HTR-8/SVneo (cell line): ENCODE measurements at places on chromosomes 13 and 19.

GRCh38 chr13:94505730-94506129 lies 26.2 kb upstream of the DCT start:
- DNase-seq: no peak

GRCh38 chr13:112247471-112248405 lies 128.4 kb upstream of the SPACA7 start:
- no peak for DNase-seq

GRCh38 chr19:46716672-46717033 lies 261 bp downstream of the PRKD2 start:
- DNase-seq: no peak

DNA sequence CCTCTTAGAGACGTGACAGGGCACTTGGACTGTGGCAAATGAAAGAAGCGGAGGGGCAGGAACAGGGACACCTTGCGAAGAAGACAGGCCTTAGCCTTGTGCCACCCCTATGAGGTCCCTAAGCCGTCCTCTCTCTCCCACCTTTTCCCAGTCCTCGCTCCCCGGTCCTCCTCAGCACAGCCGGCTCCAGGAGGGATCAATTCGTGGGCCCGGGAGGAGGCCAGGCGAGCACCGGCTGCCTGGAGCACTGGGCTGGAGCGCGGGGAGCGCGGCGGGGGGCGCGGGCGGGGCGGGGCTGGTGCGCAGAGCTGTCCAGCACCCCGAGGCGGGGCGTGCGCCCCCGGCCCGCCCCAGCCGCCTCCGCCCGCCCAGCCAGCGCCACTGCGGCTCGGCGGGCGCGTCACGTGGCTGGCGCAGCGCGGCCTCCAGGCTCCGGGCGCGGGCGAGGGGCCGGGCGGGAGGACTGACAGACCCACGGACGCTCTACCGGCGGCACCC lies at the start of gene LRP3:
TSS of gene LRP3 (plus strand) at position 466 of the 498 bp plus-strand sequence. CDS start 456 bp downstream, outside the sequence.
- DNase-seq: peak; percentile 24

DNA sequence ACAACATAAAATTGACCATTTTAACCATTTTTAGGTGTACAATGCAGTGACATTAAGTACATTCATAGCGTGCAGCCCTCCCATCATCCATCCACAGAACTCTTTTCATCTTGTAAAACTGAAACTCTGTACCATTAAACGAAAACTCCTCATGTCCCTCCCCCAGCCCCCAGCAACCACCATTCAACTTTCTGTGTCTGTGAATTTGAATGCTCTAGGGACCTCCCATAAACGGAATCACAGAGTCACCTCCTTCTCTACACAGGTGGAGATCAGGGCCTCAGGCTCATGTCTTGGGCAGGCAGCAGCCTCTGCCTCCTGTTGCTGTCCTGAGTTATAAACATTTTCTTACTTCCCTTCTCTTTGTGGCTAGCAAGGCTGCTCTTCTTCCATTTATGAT lies 7.3 kb upstream of the CCNE1 start:
- DNase-seq: no peak

- no peak for DNase-seq
Measured at GRCh38 chr13:27592865-27593264, 27.5 kb downstream of the LNX2 start.

- DNase-seq: no peak
Measured at GRCh38 chr19:15837221-15837731, 21.8 kb upstream of the OR10H1 start.

DNA sequence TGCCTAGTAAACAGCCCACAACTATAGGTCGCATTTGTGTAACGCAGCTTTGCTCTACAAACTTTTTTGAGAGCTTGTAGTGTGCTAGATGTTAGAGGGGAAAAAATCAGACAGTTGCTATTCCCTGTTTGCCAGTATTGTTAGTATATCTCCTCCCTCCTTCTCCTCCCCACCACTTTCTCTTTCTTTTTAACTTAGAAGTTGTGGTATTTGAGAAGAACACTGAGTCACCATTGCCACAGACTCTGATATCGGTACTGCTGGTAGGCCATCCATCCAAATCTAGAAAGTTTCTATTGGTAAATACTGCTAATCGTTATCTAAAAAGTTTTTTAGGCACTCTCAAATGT lies 666 bp downstream of the POMP start:
- no peak for DNase-seq

DNA sequence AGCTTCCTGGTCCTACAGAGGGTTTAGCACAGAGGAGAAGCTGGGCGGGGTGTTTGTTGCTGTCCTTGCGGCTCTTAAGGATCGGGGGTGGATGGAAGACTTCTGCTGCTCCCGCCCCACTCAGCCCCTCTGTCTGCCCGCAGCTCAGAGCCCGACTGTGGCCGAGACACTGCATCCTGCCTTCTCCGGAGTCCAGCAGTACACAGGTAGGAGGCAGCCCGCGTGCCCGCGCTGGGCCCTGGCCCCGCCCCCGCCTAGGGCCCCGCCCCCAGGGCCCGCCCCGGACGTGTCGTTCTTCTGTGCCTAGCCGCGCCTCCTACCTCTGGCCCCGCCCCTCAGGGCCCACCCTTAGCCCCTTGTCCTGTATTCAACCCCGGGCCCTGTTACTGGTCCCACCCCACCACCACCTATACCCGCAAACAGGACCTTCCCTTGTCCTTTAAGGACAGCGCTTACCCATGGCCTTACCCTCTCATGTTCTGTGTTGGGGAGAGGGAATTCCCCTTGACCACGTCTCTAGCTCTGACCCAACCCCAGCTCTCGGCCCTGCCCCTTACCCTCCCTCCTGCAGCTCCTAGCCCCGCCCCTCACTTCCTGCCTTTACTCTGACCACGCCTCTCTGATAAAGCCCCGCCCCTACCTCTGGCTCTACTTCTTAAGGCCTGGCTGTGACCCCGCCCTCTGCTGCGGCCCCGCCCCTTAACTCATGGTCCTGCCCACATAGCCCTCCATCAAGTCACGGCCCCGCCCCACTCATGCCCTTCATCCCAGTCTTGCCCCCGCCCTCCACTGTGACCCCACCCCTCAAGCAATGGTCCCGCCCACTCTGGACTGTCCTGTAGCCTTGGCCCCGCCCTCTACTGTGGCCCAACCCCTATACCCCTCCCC lies 60.5 kb downstream of the CELF5 start:
- peak; percentile 67 for DNase-seq

DNA sequence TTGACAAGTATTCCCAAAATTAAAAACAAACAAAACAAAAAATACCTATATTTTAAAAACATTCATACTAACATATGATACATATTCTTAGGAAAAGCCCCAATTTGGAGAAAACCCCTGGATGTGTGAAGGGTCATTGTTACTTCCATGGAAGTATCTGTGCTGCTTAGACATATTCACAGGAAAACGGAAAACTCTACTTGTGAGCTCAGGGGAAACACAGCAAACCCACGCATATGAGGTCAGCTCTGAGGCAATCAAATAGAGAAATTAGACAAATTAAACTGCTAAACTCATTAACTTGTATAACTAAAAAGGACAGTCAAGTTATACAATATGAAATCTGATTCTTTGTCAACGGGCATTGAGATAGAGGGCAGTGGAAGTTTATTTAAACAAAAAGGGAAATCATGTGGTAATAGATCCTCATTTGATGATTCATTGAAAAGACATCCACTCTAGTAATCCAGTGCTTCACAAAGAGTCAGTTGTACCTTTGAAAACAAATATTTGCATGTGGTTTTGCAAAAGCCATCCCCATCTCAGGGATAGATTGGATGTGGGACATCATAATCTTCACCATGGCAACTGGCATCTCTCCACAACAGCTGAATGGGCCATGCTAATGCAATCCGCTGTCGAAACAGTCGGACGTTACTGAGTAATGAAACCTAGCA lies 423.4 kb downstream of the ITGBL1 start:
- DNase-seq: peak; percentile 2

DNA sequence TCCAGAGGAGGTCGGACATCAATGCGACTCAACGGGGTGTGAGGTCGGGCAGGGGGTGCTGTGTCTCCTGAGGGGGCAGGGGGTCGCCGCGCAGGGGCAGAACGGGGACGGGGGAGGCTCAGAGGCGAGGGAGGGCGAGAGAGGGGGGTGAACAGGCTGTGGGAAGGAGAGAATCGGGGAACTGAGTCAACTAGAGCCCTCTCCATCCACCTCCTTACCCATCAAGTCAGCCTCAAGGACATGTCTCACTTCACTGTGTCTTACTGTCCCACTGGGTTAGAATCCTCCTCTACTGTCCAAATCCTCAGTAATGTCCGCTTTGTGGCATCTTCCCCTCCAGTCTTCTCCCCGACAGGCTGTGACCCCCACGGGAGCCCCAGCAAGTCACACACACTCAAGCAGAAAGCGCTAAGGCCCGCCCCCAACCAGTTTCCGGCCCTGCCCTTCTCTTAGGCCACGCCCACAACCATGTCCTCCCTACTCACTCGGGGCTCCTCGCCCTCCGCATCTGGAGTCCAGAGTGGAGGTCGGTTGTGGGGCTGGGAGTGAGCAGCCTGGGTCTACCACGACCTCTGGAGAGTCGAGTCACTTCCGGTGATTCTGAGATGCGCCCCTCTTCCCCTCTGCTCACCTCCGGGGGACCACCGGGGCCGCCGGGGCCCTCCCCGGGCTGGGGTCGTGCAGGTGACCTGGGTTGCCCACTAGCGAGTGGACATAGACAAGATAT lies 9.3 kb downstream of the PLEKHA4 start:
- DNase-seq: no peak

DNA sequence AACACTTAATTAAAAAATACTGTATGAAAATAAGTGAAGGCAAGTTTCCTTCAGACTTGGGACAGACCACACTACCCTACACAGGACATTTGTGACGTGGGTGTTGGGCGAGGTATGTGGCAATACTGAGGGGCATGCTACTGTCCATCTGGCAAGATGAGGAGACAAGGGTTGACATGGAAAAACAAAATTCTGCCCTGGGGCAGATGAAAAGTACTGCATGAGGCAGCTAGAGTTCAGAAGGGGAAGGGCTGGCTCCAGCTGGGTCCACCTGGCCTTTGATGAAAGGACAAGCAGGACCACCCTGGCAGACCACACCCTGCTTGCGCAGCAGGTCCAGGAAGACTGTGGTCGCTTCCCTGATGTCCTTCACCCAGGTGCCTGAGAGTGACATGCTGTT lies 43.2 kb downstream of the LATS2 start:
- no peak for DNase-seq

DNA sequence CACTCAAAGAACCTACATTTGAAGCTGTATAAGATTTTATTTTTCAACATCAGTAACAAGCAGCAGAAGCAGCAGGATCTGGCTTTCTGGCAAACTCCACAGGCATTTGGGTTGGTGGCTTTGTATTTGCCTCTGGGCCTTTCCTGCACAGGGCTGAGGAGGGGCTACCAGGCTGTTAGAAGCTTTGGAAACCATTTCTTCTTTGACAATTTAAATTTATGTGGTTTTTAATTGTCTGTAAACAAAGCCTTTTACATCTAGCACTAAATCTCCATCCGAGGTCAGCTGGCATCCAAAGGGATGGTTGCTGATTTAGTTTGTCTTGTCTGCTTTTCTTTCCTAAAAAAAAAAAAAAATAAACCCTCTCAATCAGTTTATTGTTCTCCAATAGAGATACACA lies 127.5 kb upstream of the OBI1 start:
- DNase-seq: no peak

DNA sequence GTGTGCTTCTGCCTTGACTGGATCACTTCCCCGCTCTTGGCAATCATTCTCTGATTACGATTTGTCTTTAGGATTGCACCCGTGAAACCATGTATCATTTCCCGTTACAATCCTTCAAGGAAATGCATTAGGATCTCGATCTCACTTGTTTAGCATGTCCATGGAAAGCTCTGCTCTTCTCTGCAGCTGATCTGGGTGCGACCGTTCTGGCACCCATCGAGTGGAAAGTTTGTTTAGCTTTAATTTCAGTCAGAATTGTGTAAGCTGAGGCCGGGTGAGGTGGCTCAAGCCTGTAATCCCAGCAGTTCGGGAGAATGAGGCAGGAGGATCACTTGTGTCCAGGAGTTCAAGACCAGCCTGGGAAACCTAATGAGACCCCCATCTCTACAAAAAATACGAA lies 30.9 kb downstream of the NUMBL start:
- no peak for DNase-seq

DNA sequence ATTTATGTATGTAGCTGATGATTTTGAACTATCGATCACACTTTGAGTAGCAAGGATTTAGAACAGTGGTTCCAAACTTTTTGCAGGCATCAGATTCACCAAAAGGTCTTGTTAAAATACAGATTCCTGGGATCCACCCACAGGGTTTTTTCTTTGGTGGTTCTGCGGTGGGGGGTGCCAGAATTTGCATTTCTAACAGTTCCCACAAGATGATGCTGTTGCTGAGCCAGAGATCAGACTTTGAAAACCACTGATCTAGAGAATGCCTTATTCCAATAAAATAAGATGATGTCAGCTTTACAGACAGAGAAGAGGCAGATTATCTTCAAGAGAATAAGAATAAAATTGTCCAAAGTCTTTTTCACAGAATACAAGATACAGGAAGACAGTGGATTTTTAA lies 80.9 kb upstream of the SHISA2 start:
- peak; percentile 8 for DNase-seq

GRCh38 chr19:7845390-7846154 lies 15.6 kb downstream of the EVI5L start:
- no peak for DNase-seq

DNA sequence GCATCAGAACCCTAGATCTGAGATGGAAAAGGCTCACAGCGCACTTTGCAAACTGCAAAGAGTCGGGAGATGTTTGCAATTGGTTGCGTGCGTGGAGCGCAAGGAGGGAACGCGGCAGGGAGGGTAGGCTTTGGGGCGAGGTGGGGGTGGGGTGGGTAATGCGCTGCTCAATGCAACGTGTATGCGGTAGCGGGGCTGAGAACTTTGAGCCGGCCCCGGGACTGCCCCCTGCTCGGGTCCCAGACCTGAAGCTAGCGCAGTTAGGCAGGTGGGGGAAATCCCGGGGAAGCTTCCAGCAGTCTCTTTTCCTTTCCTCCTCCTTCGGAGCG lies 971 bp downstream of the FOSB start:
- no peak for DNase-seq

DNA sequence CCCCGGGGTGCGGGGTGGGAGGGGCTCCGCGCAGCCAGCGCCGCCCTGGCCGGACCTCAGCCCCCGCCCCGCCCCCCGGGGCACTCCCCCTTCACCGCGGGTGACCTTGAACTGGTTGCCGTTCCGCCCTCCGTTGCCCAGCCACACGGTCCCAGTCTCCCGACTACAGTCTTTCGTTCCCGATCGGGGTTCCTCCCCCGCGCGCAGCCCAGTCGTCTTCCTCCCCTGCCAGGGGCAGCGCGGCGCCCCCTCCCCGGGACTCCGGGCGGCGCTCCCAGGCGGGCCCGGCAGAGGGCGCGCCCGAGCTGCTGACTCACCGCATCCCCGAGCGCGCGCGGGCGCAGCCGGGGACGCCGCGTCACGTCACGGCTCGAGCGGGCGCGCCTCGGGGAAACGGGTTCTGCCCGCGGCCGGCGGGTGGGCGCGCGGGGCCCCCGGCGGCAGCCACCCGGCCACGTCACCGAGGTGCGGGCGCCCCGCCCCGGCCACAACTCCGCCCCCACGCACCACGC lies 459 bp downstream of the MIDN start:
- DNase-seq: no peak

GRCh38 chr19:5073153-5073844 lies 104.4 kb downstream of the KDM4B start:
- DNase-seq: no peak

DNA sequence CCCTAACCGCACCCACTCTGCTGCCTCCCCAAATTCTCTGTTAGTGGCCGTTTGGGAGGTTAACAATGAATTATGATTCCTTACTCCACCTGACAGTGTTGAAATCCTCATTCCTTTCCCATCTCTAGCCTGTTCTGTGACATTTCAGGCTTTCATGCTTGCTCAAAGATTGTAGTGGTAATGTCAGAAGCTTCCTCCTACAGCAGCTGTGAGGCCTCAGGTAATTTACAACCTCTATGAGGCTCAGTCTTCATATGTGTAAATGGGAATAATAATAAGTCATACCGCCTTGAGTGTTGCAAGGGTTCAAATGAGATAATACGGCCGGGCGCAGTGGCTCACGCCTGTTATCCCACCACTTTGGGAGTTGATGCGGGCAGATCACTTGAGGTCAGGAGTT lies 977 bp upstream of the SLC1A5 start:
- DNase-seq: no peak
